Mesothelial cell of epicardium (in vitro differentiated cells): ENCODE measurements at places on chromosomes 7 and 10.

- DNase-seq: no peak
Observed at GRCh38 chr7:158655507-158655906, 49.1 kb downstream of the NCAPG2 start.

GRCh38 chr10:127506094-127506493 lies 43.0 kb upstream of the NPS start:
- DNase-seq: no peak

GRCh38 chr7:85343484-85343883 lies 156.6 kb upstream of the SEMA3D start:
- DNase-seq: no peak

- DNase-seq: no peak
Observed at GRCh38 chr10:133129071-133129858, 30.8 kb upstream of the KNDC1 start.

DNA sequence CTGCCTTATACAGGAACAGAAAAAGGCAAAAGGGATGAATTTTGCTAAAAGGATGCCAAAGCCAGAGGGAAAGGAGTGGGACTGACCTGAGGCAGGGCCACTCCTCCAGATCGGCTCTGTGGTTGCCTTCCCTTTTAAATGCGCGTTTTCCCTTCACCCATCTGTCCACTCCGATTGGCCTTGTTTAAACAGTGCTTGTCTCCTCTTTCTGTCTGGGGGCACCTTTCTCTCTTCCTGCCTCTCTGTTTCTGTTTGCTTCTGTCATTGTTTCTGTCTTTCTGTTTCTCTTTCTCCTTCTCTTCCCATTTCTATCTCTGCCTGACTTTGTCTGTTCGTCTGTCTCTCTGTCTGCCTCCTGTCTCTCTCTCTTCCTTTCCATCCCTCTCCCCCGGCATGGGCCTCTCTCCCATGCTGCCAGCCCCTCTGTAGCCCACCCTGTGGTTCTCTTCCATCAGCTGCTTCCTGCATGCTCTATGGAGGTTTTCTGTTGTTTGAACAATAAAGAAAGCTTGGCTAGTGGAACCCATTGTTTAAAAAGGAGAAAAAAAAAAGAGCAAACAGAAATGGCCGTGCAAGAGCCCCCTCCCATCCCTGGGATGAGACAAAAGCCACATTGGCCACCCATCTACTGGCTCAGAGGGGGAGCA lies 29.5 kb upstream of the HSPB1 start:
- no peak for DNase-seq

DNA sequence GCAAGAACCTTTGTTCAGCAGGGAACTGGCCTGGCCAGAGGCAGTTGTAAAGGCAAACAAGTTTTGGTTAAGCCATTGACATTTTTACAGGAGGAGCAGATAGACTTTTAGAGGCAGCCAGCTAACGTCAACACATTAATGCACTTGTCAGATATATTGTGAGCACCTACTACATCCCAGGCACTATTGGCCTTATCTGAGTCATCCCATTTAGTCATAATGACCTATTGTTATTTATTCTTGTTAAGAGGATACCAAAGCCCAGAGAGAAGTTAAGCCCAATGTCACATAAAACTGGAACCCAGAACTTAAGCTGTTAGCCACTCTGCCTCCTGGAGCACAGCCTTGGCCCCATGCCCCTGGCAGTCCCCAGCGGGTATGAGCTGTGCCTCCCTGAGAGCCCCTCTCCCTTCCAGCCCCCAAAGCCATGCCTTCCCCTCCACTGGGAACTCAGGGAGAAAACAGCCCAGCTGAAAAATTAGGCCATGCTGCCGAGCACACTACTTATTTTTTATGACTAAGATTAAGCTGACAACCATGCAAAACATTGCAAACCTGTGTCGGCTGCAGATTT lies 32.7 kb upstream of the TRIM8 start:
- no peak for DNase-seq

- DNase-seq: no peak
Observed at GRCh38 chr10:129046962-129047361, 420.1 kb upstream of the MGMT start.

DNA sequence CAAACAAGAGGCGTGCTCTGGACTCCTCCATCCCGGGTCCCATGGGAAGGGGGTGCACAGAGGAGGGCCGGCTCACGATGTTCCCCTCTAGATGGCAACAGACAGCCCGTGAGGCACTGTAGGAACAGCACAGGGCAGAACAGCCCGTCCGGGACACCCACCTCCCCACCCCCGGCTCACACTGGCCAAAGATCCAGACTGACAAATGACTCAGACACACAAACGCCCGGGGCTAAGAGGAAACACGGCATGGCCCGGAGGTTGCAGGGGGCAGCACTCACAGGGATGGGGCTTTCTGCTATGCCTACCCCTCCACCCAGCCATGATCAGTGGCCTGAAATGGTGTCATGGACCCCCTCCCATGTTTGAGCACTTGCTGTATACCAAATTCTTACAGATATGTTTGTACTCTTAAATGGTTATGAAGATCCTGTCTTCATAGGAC lies 4.9 kb upstream of the ELN start:
- no peak for DNase-seq

GRCh38 chr7:70098905-70099672 lies 500.8 kb downstream of the AUTS2 start:
- DNase-seq: no peak

- no peak for DNase-seq
Observed at GRCh38 chr10:30928742-30929141, 102.9 kb downstream of the ZNF438 start.

GRCh38 chr10:118950997-118951637 lies 78.4 kb upstream of the NANOS1 start:
- DNase-seq: no peak

GRCh38 chr7:139602143-139602722 lies 78.7 kb downstream of the CLEC2L start:
- no peak for DNase-seq

DNA sequence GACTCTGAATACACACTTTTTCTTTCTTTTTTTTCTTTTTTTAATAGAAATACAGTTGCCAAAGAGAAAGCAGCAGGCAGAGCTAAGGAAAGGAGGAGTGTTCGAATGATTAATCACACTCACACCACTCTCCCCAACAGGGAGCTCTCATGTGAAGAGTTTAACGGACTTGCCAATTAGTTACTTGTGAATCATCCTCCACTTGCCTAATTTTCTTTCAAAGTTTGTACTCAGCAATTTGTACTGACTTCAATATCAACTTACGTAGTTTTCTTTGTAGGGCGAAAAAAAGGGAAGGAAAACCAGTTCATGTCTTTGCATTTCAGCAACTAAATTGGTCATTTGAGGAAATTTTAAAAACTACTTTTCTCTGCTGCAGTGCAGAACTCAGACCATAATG lies 109.2 kb downstream of the PIP4K2A start:
- DNase-seq: no peak

GRCh38 chr7:1536743-1537534 lies 6.4 kb downstream of the MAFK start:
- DNase-seq: peak; percentile 95

- no peak for DNase-seq
Observed at GRCh38 chr10:64365663-64366062, 844.5 kb downstream of the REEP3 start.

DNA sequence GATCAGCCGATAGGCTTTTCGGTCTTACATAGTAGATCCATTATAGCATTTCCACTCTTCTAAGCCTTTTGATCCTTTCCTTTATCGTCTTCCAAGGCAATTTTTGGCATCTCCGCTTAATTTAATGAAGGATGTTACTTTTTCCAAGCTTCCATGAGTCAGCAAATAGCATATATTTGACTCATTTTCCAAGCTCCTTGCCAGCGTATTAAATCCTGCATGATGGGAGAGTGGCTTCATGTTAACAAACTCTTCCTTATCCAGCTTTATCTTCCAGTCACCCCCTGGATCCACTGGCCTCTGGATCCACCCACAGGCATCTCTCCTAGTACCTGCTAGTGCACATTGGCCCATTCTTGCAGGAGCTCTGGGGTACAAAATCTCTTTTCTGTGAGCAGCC lies 13.0 kb downstream of the OR9A2 start:
- DNase-seq: no peak

DNA sequence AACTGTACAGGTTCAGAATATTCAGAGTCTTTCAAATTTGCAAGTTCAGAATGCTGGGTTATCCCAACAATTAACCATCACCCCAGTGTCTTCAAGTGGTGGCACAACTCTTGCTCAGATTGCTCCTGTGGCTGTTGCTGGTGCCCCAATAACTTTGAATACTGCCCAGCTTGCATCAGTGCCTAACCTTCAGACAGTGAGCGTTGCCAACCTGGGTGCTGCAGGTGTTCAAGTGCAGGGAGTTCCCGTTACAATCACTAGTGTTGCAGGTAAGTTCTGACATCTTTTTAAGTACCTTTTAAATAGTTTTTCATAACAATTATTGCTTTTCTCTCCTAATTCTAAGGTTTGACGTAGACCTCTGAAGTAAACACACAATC lies 2.7 kb downstream of the SP4 start:
- no peak for DNase-seq

DNA sequence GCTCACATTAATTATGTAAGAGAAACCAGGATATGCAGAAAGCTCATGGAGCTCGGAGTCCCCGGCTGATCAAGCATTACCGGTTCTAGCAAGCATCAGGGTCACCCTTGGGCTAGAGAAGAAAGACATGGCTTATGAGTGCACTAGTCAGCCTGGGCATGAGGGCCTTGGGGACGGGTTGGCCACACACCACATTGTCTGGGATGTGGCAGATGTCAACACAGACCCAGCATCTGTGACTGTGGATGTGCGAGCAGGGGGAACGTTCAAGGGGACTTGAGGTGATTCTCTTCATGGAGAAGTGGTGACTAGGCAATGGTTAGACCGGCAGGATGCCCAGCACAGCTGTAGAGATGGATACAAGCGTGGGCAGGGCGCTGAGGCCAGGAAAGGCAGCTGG lies 13.7 kb downstream of the ZMIZ2 start:
- no peak for DNase-seq

DNA sequence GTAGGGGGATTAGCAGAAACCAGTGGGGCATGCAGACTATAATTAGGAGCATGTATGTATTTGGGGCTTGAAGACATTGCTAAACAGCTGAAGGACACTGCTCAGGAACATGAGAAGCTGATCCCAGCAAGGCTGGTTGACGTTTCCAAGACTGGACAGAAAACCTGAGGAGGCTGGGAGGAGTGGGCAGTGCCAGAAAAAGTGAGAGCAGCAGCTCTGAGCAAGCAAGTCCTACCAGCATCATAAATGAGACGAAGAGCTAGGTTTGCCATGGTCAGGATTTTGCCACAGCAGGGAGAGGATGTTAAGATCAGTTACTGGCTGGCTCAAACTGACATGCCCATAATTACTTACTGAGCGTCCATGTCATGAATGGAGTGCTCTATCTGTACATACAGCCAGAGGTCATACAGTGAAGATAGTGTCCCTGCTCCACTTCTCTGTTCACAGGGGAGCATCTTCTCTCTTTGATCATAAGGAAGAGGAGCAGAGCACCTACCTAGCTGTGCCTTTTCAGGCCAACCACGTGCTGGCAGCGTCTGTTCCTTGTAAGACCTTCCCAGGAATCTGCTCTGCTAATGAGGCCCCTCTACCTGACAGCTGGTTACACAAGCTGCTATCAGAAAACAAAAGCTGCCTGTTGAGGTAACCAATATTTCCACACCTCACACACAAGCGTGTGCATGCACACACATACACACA lies 44.7 kb downstream of the PDE1C start:
- no peak for DNase-seq

GRCh38 chr7:35026150-35026549 lies 11.1 kb downstream of the DPY19L1 start:
- no peak for DNase-seq

- DNase-seq: no peak
Observed at GRCh38 chr7:71182438-71182935, 50.5 kb downstream of the GALNT17 start.

- no peak for DNase-seq
Observed at GRCh38 chr7:157494506-157495176, 157.8 kb downstream of the DNAJB6 start.

GRCh38 chr7:21251151-21251800 lies 176.6 kb upstream of the SP4 start:
- no peak for DNase-seq

DNA sequence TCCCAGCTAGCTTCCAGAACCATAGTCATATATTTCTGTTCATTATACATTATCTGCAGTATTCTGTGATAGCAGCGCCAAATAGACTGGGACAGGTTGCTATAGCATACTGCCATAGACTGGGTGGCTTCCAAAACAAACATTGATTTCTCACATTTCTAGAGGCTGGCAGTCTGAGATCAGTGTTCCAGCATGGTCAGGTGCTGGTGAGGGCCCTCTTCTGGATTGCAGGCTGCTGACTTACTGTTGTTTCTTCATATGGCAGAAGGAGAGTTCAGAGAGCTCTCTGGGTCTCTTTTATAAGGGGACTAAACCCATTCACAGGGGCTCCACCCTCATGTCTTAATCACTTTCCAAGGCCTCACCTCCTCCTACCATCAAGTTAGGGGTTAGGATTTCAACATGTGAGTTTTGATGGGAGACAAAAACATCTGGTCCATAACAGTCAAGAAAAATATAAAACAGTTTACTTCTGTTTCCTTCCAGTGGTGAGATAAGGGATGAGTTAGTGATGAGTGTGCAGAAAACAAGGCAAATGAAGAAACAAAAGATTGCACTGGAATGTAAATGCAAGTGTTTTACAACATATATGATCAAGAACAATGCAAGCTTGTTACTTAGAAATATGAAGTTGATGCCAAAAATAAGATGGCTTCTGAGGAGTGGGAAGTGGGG lies 399.0 kb upstream of the C7orf33 start:
- DNase-seq: no peak

DNA sequence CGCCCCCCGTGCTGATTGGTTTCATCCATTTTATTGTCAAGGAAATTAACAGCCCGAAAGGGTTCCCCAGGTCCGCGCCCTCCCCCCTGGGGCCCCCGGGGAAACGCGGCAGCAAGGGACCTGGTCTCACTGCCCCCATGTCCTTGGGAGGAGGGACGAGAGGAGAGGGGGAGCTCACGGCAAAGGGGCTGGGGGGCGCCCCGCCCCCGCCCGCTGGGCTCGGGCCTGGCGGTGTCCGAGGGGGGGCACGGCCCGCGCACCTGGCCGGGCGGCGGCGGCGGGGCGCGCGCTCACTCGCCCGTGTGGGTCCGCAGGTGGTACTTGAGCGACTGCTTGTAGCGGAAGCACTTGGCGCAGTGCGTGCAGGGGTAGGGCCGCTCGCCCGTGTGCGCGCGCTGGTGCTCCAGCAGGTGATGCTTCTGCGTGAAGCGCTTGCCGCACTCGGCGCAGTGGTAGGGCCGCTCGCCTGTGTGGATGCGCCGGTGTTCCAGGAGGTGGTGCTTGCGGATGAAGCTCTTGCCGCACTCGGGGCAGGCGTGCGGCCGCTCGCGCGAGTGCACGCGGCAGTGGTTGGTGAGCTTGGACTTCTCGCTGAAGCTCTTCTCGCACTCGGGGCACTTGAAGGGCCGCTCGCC lies 29.3 kb downstream of the ZNF777 start:
- no peak for DNase-seq

GRCh38 chr10:32605787-32606186 lies 159.8 kb downstream of the CCDC7 start:
- DNase-seq: no peak
